ENCODE measurements at places on chromosomes 3 and 15. TPM values are rescaled to one million over a fixed set of nuclear protein-coding genes. Genes with fewer than 3 reads are reported as not detected.

MAPK6 gene
- total RNA-seq = 45.8 TPM

CCRL2 gene
- total RNA-seq = 0.39 TPM

TRH gene
- total RNA-seq = not detected

STRA6 gene
- 13.1 TPM for total RNA-seq

IQSEC1 gene
- total RNA-seq = 9.6 TPM

CD96 gene
- 0.13 TPM for total RNA-seq

STRIT1 gene
- not detected for total RNA-seq

POLQ gene
- total RNA-seq = 1.1 TPM

USP50 gene
- total RNA-seq = not detected

TERC gene
- 424 TPM for total RNA-seq

PRSS50 gene
- total RNA-seq = not detected

SH3GL3 gene
- 0.78 TPM for total RNA-seq
